T47D (cell line): ENCODE measurements at places on chromosomes 7 and 10.

DNA sequence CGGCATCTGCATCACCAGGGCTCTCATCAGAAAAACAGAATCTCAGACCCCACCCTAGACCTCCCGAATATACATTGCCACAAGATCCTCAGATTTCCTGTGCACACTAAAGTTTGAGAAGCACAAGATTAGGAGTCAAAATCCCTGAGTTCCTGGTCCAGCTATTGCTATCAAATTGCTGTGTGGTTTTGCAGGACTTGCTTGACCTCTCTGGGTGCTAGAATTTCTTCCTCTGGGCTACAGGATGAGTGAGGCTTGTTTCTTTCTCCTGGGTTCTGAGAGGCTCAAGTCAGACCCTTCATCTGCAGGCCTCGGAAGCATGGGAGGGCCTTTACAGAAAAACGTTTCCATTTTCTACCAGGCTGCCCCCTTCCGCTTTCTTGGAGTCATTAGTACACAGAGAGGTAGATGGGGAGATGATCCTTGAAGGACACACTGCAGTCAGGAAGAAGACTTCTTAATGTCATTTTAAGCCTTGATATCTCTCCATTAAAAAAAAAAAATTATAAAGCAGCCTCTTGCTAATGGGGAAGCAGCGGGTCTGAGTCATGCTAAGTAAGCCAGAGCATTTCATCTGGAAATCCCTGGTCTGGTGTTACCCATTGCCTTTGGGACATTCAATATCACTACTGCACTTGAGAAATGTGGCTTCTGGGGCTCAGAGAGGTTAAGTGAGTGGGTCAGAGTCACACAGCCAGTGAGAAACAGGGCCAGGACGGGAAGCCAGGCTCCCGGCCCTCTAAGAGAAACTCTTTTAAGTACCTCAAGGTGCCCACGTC, 173.5 kb downstream of the KCNMA1 start:
- DNase-seq: no peak

GRCh38 chr10:113712755-113713639, 33.3 kb downstream of the CASP7 start:
- no peak for DNase-seq

- no peak for DNase-seq
These were observed 19.6 kb upstream of the ADD3 start for GRCh38 chr10:109988212-109988596.

GRCh38 chr10:106044503-106044902, 1120.0 kb downstream of the SORCS1 start:
- DNase-seq: no peak

GRCh38 chr7:21851559-21851967, 94.1 kb downstream of the CDCA7L start:
- peak; percentile 14 for DNase-seq

DNA sequence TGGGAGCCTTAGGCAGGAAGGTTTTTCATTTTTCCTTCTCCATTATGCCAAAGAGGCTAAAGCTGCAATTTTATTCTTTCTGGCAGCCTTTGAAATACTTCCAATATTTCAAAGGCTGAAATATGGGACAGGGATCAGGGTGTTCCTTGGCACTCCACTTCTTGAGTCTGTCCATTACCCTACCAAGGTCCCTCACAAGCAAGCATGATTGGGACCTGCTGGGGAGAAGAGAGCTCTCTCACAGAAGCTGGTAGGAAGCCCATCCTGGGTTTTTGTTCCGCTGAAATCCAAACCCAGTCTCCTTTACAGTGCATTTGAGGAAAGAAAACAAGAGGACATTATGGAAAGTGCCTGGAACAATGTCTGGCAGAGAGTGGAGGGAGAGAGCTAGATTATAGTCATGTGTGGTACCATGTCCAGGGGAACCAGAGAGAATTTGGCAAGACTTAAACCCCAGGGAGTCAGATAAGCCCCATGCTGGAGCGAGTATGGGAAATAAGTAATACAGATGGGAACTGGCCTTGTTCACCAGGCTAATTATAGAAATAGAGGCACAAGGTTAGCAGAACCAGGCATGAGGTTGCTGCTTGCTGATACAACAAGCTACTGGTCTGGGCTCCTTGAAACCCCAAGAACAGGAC, 104.7 kb downstream of the LSM5 start:
- DNase-seq: no peak

GRCh38 chr10:36185097-36185496, 543.0 kb upstream of the FZD8 start:
- DNase-seq: no peak

DNA sequence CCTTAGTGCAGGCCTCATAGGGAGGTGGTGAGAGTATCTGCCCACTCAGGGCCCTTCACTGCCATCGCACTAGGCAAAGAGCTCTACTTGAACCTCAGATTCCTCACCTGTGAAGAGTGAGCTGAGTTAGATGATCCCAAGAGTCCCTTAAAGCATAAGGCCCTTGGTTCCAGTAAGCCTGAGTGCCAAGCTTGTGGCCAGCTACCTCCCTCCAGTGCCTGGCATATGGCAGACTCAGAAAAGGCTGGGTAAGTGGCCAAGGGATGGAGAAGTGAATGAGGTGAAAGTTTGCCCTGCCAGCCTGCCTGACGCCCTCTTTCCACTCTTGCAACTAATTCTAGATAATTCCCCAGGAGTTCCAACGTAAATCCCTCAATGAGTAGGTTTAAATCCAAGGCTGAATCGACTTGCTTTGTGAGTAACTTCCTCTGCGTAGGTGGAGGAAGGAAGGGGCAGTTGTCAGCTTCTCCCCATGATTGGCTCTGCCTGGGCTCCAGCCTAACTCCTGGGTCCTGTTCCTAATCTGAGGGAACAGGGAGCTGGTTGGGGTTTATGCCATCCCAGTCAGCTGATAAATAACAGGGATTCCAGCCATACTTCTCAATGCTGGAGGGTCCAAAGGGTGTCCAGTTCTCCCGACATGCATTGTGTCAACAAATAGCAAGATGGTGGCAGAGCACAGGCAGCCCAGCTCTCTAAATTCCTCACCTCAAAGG, 14.2 kb downstream of the DUSP5 start:
- no peak for DNase-seq

DNA sequence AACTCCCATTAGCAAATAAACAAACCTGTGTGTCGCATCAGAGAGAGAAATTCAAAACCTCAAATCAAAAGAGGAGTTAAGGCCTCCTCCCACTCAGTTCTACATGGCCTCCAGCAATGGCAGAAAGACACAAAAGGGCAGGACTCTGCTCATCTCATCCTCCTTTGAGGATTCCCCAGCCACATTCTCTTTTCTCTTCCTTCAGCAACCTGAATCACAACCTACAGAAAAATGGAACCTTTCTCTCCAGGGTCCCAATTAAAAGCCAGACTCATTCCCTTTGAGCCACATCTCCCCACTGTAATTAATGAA, 7.9 kb downstream of the OSBPL3 start:
- no peak for DNase-seq

GRCh38 chr7:19113855-19114550, 3.4 kb downstream of the TWIST1 start:
- no peak for DNase-seq

- DNase-seq: no peak
These were observed 13.8 kb downstream of the LZTS2 start for GRCh38 chr10:101013365-101013825.
